ENCODE measurements at places on chromosomes 3 and 15.

- DNase-seq = no peak
Observed at GRCh38 chr15:87300146-87300545, 956.4 kb downstream of the NTRK3 start.

- no peak for DNase-seq
Observed at GRCh38 chr15:88344786-88345185, 88.2 kb upstream of the NTRK3 start.

DNA sequence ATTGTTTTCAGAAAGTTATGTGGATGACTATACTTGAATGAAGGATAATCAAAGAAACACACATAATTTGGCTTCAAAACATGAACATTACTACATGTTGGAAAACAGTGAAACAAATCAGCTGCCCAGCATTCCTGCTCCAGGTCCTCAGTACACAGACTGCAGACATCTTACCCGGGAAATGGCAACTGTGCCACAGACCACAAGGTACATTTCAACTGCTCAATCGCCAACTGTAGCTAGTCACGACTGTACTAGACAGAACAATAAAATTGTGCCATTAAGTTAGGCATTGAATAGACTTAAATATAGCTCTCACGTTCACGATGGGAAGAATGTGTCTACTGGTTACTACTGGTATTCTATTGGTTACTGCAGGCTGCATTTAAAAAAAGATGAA is 5.0 kb downstream of the NAA50 start:
- DNase-seq = no peak

DNA sequence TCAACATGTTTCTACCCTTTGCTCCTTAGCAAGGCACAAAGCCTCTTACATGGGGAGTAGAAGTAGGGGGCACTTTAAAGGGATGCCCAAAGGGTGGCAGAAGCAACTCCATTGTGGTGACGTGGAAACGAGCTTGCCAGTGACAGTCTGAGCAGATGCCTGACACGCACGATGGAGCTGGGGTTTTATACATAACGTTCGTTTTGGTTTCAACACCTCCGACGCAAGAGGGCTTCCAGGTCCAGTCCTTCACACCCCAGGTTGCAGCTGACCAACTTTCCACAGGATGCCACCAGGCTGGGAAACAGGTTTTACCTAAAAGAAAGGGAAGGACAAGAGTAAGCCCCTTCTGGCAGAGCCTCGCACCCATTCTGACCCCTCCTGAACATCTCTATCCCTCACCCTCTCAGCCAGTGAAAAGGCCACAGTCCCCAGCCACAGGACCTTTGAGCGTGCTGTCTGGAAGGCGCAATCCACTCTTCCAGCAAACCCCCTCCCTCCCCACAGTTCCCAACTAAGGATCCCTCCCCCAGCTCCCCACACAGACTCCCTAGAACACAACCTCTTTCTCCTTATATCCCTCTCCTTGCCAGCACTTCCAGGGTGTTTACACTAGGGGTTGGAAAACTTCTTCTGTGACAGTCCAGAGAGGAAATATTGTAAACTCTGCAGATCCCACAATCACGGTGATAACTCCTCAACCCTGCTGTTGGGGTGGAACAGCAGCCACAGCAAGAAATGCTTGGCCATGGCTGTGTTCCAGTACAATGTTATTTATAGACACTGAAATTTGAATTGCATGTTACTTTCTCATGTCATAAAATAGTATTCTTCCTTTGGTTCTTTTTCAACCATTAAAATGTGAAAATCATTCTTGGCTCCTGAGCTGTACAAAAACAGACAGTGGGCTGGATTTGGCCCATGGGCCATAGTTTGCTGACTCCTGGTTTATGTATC is 36.2 kb downstream of the FAM174B start:
- no peak for DNase-seq

GRCh38 chr3:182913889-182914288 is 66.4 kb downstream of the DCUN1D1 start:
- no peak for DNase-seq

All from SW 1271 (cell line).